Stimulated activated CD4-positive, alpha-beta T cell treated with anti-CD3 and anti-CD28 coated beads, Interleukin-15, amount 100 ng/mL, for 1 hour (primary cell): ENCODE measurements at places on chromosomes 2 and 18.

- DNase-seq = no peak
These were observed 195.1 kb downstream of the LPIN1 start for GRCh38 chr2:11941201-11942177.

- DNase-seq = no peak
These were observed 19.7 kb upstream of the SCG2 start for GRCh38 chr2:223621901-223622300.

DNA sequence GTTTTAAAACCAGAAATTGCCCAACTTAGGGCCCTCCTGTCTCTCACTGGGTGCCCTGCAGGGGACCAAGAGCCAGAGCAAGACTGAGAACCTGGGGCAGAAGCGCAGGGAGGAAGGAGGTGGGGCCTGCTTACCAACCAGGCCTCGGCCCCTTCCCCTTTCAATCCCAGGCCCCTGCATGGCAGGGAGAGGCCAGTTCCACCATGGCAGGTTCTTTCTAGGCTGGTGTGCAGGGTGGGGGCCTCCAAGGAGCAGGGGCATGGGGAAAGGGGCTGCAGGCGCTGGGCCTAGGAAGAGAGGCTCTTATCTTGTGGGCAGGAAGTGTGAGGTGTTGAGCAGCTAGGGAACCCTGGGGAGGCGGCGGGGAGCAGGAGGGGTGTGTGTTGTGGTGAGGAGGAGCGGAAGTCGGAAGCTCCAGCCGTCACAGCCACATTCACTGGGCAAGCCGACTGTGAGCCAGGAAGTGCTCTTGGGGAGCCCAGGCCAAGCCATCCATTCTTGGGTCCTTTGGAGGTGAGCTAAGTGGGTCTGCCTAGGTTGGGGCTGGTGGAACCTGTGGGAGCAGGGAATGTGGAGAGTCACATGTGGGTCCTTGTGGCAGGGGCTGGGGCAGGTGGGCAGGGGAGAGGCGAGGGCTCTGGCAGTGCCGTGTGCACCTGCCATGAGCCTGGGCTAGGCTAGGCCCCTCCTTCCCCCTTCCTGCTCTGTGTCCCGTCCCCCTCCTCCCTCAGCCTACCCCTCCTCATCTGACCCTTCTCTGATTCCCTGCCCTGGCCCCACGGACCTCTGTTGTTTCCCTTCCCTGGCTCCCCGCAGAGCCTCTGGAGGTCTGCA, at the start of gene PSD4:
Gene PSD4, plus strand, starts transcription at position 430 of the 834 bp plus-strand sequence. CDS start 8,486 bp downstream, outside the sequence.
- peak; percentile 75 for DNase-seq

DNA sequence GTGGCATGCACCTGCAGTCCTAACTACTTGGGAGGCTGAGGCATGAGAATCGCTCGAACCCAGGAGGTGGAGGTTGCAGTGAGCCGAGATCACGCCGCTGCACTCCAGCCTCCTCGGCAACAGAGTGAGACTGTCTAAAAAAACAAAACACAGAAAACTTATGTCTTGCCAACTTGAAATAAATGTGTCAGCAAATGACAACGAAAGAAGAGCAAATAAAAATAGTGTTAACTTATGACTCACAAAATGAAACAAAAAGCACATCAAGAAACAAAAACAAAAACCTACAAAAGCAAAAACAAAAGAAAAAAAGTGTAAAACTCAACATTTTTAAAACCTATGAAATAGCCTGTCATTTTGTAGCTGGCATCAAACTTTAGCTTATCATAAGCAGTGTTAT, 65.2 kb downstream of the KCNH7 start:
- DNase-seq = no peak

GRCh38 chr18:41577529-41577928, 377.5 kb upstream of the PIK3C3 start:
- DNase-seq = no peak

- no peak for DNase-seq
These were observed 243.9 kb upstream of the LRRTM1 start for GRCh38 chr2:80548469-80548868.

DNA sequence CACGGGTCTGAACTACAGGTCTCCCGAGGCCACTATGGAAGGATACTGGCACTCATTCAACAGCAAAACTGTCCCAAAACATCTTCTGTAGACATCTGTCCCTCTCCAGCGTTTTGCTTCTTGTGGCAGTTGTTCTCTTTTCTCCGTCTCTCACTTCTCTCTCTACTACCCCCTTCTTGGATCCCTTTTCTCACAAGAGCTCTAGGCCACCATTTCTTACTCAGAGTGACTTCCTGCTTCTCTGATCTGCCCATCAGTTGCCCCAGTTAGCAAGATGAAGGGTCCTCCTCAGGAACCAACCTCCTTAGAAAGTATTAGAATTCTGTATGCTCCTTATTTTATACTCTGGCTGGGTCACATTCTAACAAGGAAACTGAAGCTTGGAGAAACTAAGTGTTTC, 32.6 kb downstream of the BCL2 start:
- DNase-seq = no peak

DNA sequence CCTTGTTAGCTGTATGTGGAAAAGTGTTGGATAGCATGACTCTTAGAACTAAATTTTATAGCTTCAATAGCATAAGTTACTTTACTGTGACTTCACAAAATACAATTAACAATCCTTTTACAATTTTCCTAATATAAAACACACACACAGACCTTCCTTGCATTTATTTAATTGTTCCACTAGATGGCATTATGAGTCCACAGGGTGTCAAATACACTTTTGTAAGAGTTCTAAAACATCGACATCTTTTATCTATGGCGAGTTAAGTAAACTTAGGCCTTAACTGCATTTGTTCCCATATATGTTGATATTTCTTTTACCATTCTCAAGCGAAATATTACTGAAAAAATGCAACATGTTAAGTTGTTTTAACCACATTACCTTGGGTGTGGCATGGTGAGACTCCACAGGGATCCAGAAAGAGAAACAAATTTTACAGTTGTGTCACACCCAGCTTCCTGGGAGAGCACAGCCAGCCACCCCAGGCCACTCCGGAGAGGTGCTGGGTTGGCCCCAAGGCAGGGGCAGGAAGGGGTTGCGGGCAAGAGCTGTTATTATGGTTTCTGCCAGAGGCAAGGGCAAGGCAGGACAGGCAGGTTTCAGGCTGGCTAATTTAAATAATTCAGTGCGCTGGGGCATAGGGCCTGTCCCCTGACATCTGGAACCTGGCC, 312.4 kb upstream of the MC4R start:
- no peak for DNase-seq
